ENCODE measurements at places on chromosomes 12 and 14.

GRCh38 chr14:68346556-68347343 is 446.1 kb downstream of the ZFP36L1 start:
- no peak for DNase-seq

GRCh38 chr12:119807380-119807779 is 69.7 kb downstream of the CIT start:
- DNase-seq: no peak

GRCh38 chr12:104551-105081 is 38.0 kb downstream of the IQSEC3 start:
- no peak for DNase-seq

DNA sequence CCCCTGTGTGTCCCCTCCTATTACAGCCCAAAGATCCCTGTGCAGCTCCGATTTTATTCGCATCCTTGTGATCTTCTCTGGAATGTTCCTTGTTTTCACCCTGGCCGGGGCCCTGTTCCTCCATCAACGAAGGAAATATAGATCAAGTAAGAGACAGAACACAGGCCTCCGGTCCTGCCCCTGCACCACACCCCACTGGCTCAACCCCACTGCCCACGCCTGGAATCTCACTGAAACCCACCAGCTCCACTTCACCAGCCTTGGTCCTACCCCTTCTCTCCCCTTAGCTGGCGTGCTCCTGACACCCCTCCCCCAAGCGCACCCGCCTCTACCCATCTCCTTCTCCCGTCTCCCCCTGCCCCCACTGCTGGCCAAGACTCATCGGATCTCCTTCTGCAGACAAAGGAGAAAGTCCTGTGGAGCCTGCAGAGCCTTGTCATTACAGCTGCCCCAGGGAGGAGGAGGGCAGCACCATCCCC is 934 bp upstream of the TAPBPL start:
- DNase-seq: no peak

DNA sequence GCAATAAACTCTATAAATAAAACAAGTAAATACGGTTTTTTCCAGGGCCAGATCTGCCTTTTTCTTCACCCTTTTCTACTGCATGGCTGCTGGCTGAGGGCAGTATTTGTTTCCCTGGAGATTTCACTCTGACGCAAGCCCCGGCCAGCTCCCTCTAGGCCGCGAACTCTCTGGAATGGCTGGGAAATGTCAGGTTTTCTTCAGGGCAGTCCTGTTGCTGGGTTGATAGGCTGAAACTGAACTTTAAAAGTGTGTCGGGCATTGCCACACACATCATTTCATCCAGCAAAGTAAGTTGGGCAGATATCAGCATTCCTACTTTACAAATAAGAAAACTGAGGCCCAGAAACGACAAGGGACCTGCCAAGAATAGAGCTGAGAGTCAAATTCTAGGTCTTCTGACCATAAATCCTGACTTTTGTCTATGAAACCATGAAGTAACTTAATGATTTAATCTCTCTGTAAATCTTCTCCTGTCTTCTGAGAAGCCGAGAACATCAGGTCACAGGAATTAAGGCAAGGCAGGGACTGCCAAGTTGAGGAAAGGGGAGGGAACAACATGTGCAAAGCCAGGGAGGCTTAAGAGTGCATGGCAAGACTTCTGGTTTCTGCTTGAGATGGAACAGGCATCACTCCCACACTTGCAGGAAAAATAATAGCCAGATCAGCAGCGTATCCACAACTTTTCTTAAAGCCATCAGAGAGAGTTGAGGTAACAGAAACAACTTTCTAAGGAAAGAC is 205.0 kb upstream of the CCDC196 start:
- DNase-seq: peak; percentile 79

DNA sequence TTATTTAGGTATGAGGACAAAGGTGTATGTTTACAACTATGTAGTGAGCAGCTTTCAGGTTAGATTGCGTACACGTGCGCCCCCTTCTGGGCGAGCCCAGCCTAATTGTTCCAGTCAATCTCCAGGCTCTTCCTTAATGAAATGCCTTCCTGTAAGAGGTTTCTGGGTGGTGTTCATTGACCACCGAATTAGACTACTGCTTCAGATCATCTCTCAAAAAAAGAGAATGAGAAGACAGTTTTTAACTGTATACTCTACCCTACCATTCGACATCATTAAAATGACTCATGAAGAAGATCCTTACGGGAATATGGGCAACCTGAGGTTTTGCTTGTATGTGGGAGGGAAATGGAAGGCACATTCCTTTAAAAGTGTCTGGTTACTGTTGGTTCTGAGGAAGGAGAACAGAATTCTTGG is 2.1 kb downstream of the LUM start:
- no peak for DNase-seq

DNA sequence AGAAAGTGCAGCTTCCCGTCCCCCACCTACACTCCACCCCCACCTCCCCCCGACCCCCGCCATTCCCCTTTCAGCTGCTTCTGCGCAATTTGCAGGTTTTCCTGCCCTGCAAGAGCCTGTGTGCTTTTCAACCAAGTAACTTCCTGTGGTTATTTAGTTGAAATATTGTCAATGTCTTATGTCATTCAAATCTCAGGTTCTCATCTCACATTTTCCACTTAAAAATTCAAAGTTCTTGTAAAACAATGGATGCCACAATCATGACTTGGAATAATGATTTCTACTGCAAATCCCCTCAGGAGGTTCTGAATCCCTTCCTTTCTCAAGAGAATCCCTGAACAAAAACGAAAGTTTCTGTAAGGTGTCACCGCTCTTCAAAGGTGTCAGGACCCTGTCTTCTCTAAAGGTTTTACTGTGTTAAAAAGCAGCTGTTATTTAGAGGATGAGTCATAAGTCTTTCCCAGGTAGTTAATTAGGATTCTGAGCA is 31.6 kb downstream of the WBP11 start:
- DNase-seq: no peak

- DNase-seq: no peak
Measured at GRCh38 chr12:68431786-68432185, 99.6 kb upstream of the MDM1 start.

DNA sequence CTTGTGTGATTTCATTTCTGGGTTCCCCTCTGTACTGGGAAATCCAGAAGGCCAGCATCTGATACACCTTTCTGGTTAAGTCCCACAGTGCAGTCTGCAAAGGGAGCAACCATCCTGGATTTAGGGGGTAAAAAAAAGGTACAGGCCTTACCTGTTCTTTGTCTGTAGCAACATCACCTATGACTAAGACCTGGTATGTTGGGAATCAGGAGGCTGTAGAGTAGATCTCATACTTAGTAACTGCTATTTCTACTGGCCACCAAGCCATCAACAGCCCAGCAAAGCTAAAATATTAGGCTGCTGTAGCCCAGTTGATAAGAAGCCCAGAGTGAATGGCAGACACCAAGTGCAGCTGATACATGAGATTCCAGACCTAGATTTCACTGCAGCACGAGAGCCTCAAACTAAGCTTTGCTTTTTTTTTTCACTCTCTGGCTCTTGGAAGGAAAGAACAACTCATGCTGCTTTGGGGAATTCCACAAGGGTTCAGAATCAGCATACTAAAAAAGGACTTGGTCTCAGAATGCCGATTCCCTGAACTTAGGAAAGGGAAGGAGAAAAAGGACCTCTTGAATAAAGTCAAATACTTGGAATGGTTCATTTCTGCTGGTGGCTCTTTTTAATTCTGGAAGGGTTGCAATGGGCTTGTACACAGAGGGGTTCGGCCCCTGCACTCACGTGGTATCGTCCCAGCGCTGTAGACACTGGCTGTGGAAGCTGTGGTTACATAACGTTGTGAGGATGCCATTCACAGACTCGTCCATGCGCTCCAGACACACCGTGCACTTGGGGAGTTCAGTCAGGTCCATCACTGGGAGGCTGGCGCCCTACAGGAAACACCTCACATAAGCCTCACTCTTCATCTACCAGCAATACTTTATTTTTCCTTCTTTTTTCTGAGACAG is 20.5 kb downstream of the BRAP start:
- DNase-seq: no peak

DNA sequence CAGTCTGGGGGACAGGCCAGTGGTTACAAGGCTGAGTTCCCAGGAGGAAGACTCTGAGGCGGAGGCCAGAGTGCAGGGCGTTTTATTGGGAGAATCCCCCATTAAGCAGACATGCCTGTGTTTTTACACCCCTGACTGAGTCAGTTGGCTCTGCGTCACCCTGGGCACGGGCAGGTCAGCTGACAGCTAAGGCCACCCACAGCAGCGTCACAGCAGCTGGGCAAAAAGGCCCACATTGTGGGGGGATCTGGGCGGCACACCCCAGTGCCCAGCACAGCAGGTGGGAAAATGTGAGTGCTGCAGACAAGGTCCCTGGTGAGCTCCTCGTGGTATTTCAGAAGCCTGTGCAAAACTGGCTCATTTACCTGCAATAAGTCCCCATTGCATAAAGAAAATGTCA is 184.7 kb downstream of the AACS start:
- no peak for DNase-seq
